MG63 (cell line): ENCODE measurements at places on chromosomes 1 and 21. TPM values are rescaled to one million over a fixed set of nuclear protein-coding genes. Genes with fewer than 3 reads are reported as not detected.

DNA sequence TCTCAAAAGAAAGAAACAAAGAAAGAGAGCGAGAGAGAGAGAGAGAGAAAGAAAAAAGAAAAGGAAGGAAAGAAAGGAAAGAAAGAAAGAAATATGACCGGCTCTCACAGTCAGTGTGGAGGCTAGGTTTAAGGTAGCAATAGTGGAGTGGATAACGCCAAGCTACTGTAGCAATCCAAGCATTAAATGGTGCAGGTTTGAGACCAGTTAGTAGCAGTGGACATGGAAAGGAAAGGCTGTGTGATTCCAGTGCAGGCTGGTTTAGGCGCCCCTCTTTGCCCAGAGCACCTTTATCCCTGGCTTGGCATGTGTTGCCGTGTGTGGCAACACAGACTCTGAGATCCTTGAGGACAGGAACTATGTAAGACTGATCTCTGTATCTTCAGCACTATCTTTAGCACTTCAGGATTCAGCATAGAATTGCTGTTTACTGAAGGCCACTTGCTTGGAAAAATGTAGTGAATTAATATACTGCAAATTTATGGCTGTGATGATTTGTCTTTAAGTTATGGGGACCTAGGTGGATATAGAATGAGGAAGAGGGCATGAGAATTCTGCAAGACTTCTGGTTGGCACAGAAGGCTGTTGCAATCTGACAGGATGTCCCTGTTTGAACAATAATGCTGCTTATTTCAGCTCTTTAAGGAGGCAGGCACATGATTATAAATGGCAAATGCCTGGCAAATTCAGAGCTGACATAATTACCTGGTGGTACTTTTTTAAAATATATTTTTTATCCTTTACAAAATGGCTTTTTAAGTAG, 10.8 kb upstream of the OSBPL9 start:
- DNase-seq = no peak

DNA sequence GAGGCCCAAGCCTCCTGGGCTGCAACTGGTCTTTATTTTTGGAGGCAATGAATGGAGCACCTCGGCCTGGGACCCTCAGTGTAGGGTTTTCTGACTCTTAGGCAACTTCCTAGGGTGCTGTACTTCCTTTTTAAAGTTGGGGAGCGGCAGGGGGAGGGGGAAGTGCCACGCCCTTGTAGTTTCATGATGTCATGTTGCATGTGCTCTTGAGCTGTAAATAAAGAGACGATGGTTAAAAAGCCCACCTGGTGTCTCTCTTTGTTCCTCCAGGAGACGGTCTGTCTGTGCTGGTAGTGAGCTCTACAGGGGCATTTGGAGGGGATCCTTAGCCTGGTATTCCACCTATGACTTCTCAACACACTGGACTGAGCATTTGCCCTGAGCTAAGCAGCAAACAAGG, 10.3 kb upstream of the AGTRAP start:
- no peak for DNase-seq

DNA sequence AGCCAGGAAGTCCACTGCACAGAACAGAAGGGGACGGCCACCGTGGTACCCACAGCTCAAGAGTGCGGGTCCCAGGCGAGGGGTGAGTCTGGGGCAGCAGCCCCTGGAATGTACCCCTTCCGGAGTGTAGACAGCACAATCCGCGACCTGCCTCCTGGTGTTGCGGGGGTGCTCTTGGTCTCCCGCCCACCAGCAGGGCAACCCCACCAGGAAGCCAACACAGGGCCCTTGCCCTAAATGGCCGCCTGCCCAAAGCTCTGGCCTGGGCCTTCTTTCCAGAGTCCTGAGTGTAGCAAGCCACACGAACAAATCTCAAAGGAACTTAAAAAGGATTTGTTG, 1.1 kb upstream of the SLC19A1 start:
- no peak for DNase-seq

DNA sequence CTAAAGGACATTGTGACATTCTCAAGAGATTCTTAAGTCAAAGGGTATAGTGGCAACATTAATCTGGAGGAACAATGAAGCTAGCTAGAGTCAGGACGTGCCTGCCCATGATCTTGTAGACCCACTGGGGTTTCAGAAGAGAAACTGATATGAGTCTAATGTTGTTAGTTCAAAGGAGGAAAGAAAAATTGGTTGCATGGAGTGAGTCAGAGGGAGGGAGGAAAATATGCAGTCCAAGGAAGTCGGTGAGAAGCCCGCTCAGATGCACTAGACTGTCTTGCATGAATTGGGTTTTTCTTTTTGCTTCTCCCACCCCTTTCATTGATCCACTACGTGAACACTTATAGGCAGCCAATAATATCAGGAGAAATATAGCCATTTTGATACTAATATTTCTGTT, 53.8 kb upstream of the SYT14 start:
- DNase-seq = no peak

DNA sequence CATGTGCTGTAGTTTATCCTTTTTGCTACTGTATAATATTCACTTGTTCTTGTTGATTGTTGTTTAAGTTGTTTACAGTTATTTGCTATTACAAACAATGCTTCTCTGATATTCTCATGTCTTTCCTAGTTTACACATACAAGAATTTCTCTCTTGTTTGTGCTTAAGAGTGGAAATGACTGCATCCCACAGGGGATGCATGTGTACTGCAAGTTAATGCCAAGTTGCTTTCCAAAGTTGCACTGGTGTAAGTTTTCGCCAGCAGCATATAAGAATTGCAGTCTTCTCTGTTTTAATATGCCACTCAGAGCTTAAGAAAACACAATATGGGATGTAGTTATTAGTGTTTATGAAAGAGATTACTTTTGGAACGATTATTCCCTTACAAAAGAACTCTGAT, 97.7 kb downstream of the NEK7 start:
- DNase-seq = peak; percentile 27

The PTPRU gene
- 3.4 and 6.4 TPM in 2 replicates for total RNA-seq

DNA sequence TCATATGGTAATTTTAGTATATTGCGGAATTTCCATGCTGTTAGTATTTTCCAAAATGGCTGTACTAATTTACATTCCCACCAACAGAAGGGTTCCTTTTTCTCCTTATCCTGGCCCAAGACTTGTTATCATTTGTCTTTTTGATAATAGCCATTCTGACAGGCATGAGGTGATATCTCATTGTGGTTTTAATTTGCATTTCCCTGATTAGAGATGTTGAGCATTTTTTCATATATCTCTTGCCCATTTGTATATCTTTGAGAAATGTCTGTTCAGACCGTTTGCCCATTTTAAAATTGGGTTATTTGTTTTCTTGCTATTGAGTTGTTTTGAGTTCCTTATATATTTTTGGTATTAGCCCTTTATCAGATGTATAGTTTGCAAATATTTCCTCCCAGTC, 14.0 kb downstream of the CAPZA1 start:
- DNase-seq = no peak

DNA sequence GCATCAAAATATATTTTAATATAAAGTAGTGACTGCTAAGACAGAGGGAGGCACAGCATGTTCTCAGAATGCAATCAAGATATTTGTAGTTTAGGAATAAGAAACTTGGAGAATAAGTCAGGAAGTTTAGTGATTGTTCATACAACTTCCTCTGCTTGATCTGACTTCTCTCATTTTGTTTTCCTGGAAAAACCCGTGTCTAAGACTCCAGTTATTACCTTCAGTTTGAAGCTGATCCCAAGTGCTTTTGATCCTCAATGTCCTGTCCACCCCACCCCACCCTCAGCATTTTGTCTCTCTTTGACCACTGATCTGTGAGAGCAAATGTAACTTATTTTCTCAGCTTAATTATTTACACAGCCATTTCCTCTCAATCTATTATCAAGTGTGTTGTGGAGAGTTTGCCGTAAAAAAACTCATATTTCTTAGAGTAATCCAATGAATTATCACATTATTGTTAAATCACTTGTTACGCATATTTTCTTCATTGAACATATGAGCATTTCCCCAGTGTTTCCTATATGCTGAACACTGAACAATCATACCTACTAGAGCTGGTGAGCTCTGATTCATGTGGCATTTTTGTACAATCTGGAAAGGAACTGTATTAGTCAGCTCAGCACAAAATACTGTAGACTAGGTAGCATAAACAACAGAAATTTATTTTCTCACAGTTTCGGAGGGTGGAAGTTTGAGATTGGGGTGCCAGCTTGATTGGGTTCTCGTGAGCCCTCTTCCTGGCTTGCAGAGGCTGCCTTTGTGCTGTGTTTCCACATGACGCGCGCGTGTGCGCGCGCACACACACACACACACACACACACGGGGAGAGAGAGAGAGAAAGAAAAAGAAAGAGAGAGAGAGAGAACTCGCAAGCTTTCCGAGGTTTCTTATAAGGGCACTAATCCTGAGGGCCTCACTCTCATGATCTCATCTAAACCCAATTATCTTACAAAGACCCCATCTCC, 65.5 kb upstream of the DPYD start:
- no peak for DNase-seq

The HSD3B2 gene
- not detected in 2 replicates for total RNA-seq

- no peak for DNase-seq
Measured at GRCh38 chr21:40835184-40835694, 11.7 kb downstream of the DSCAM start.

The POU3F1 gene
- not detected in 2 replicates for total RNA-seq

- DNase-seq = no peak
Measured at GRCh38 chr1:11569551-11569950, 84.7 kb downstream of the FBXO2 start.

DNA sequence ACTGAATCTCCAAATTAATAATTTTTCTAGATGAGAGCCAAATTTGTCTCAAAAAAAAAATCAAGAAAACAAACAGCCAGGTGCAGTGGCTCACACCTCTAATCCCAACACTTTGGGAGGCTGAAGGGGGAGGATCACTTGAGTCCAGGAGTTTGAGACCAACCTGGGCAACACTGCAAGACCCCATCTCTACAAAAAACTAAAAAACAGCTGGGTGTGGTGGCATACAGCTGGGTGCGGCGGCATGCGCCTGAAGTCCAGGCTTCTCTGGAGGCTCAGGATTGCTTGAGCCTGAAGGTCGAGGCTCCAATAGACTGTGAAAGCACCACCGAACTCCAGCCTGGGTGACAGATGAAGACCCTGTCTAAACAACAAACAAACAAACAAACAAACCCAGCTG, 14.0 kb downstream of the ACBD3 start:
- no peak for DNase-seq

DNA sequence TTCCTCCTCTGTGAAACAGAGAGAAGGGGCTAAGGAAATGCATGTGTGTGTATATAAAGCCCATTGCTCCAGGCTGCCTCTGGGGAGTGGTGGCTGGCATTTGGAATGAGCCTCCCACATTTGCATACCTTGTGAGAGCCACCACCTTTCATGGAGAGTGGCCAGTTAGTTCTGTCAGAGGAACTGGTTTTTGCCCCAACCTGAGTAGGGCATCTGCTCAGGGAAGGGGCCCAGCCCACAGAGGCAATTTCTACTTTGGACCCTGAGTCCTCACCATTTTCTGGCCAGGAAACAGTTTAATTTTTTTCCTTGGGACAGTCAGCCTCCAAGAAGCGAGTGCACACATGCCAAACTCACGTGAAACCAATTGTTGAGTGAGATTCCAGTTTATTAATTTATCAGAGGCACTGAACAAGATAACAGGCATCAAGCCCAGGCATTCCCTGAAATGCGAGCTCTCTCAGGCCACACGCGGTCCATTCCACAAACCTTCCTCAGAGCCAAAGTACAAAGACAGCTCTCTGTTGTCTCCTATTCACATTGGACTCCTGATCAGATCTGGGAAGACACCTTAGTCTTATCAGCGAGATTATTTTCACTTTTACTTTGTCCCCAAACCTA, 1.0 kb upstream of the SLC6A9 start:
- DNase-seq = no peak

- no peak for DNase-seq
Measured at GRCh38 chr21:24759348-24760075, 847.8 kb downstream of the MRPL39 start.

The TCHH gene
- total RNA-seq = 0.10 TPM in 1 of 2 replicates, not detected in the other

DNA sequence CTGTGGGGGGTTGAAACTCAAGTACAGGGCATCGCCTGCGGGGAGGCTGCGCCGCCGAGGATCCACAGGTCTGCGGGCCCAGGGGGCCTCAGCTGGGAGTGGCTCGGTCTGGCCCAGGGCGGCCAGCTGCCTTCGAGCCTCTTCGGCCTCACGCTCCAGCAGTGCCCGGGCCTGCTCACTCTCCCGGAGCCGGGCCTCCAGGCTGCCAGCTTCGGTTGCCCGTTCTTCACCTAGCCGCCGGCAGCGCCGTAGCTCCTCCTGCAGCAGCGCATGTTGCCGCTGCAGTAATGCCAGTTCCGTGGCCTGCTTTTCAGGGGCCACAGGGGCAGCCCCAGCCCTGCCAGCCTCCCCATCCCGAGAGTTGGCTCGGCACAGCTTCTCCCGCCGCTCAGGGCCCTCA, 9.4 kb downstream of the RXFP4 start:
- DNase-seq = no peak

GRCh38 chr1:239758756-239759155, 332.9 kb upstream of the FMN2 start:
- no peak for DNase-seq

GRCh38 chr1:12095452-12096263, 32.6 kb downstream of the TNFRSF8 start:
- peak; percentile 64 for DNase-seq

DNA sequence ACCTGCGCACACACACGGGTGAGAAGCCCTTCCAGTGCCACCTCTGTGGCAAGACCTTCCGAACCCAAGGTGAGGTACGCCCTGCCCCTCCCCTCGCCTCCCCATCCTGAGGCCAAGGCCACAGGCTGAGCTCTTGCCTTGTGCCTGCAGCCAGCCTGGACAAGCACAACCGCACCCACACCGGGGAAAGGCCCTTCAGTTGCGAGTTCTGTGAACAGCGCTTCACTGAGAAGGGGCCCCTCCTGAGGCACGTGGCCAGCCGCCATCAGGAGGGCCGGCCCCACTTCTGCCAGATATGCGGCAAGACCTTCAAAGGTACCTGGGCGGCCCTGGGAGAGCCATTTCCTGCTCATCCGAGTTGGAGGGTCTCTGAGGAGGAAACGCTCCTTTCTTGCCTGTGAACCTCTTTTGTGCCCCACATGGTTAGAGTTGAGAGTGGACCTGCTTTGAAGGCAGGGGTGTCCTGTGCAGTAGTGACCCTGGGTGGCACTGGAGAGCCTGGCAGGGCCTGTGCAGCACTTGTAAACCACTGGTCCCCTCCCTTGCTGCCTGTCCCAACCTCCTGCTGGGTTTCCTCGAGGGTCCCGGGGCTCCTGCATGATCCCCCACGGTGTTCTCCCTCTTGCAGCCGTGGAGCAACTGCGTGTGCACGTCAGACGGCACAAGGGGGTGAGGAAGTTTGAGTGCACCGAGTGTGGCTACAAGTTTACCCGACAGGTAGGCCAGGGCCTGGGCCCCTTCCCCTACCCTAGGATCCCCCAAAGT, 8.5 kb downstream of the ZBTB48 start:
- no peak for DNase-seq

- no peak for DNase-seq
Measured at GRCh38 chr1:244273262-244273844, 178.4 kb downstream of the ADSS2 start.

DNA sequence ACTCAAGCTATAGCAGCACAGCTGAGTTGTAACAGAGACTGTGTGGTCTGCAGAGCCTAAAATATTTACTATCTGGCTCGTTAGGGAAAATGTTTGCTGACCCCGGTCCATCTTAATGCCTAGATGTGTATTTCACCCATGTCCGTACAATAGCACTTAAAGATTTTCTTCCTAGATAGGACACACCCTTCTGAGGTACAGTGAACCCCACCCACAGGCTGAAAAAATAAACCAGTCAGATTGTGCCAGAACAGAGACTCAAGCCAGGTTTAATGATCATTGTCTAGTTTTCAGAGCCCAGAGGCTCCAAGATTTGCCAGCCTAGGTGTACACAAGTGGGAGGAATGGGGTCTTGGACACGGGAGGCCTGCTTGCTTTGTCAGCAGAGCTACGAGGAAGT, 5.6 kb downstream of the AMIGO1 start:
- DNase-seq = no peak
